Gastroesophageal sphincter (tissue), 4 donors: ENCODE measurements at places on chromosomes 7 and 10.

DNA sequence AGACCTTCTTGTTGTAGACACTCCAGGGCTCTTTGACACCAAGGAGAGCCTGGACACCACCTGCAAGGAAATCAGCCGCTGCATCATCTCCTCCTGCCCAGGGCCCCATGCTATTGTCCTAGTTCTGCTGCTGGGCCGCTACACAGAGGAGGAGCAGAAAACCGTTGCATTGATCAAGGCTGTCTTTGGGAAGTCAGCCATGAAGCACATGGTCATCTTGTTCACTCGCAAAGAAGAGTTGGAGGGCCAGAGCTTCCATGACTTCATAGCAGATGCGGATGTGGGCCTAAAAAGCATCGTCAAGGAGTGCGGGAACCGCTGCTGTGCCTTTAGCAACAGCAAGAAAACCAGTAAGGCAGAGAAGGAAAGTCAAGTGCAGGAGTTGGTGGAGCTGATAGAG lies 5.5 kb downstream of the GIMAP7 start:
- no peak for ATAC-seq

DNA sequence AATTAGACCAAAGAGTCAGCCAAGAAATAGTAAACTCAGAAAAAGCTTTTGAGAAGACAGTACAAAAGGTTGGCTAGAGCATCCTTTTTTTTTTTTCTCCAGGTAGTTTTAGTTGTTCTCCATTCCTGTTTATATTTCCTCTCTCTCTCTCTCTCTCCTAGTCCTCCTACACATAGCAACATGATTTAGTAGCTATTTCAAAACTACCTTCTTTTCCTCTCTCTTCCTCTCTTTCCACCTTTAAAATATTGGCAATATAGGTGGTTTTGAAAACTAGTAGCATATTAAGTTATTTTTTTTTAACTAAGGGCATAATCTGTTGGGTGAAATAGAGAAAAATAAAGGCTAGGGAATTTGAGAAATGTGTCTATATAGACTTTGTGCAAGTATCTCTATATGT lies 5.0 kb downstream of the SKIDA1 start:
- ATAC-seq, result no peak

- ATAC-seq, result no peak
These were observed 18.4 kb upstream of the ZKSCAN1 start for GRCh38 chr7:99996755-99997544.

- ATAC-seq, result peak; percentile 30
These were observed 52.4 kb downstream of the CALD1 start for GRCh38 chr7:134831862-134832261.

GRCh38 chr7:17910377-17910776 lies 29.9 kb downstream of the SNX13 start:
- ATAC-seq, result no peak

DNA sequence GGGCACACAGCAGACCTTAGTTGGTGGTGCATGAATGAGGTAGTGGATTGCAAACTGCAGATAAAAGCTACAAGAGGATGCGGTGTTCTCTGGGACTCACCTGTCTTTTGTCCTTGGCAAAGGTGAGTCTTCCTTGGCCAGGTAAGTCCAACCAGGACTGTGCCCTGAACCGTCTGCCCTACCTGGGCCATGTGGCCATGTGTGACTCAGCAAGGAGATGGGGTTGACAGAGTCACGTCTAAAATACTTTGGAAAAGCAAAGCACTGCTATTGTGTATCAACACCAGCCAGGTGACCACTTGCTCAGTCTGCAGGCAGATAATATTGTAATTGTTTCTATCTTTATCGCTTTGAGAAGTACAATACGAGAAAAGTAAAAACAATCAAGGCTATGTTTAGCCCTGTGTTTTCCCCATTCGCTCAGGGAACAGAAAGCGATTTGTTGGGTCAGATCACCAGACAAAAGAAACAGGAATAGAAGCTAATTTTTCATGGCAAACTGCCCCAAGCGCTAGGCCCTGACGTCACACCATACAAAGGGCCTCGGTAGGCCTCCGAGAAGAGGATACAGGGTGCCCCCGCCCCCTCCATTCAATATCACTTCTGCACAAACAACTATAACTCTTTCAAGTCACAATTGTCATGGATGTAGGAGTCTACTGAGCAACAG lies 57.3 kb downstream of the FAM53B start:
- peak; percentile 40 for ATAC-seq

GRCh38 chr7:132240262-132240661 lies 336.0 kb downstream of the PLXNA4 start:
- no peak for ATAC-seq

- no peak for ATAC-seq
These were observed 44.8 kb upstream of the HPSE2 start for GRCh38 chr10:99280472-99280871.

DNA sequence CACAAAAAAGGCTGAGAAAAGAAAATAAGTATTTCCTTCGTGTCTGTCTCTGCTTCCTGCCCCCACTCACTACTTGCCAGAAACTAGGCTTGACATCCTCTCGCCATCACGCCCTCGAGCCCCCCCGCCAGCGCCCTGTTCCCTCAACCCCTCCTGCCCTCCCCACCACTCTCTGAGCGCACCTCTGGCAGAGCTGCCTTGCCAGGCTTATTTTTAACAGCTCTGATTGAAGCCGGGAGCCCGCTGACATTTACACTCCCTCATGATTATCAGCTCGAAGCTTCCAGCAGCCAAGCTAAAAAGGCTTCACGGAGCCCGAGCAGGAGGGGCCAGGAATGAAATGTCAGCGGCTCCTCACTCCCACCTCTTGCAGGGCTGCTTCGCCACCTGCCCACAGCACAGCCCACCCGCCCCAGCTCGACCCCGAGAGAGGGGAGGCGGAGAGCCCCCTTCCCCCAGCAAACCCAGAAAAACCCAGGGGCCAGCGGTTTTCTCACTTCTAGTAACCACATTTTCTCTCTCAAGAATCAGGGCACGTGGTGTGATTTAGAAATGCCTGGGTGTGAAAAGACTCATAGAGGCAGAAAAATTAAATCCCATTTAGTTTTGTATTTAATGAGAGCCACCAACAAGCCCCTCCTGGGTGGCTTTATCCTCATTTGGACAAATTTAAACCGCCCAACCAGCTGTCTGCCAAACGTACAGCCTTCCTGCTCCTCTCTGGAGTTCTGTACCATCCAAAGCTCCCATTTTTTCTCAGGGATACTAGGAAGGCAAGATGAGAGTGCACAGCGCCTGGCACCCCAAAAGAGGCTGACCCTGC lies 89.3 kb downstream of the SLIT1 start:
- no peak for ATAC-seq
